ENCODE measurements at places on chromosomes 1 and 21. TPM values are rescaled to one million over a fixed set of nuclear protein-coding genes. Genes with fewer than 3 reads are reported as not detected.

DNA sequence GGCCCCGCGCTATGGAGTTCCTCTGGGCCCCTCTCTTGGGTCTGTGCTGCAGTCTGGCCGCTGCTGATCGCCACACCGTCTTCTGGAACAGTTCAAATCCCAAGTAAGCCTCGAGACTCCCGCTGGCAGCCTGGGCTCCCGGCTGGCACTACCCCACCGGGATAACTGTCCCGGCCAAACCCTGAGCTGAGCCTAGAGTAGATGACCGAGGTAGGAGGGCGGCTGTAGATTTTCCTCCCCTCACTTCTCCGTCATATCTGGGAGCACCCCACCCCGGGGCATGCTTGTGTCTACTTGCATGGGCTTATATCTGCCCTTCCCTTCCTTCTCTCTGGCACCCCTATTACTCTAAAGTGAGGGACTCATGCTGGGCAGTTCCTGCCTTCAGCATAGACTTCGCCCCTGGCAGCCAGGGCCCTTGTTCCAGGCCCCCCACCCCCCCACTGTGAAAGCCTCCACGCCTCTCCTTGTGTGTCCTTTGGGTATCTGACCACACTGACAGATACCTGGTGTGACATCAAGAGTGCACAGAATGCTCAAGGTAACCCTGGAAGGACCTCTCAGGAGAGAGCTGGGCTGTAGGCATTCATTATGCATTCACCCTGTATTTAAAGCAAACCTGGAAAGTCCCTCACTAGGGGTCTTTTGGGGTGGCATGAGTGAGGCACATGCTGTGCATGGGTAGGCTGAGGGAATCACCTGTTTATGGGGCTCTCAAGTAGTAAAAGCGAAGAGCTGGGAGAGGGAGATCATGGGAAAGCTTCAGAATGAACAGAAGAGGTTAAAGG lies 485 bp downstream of the EFNA1 start:
- DNase-seq: peak; percentile 53
- peaks cover 13% of the 10 kb centered on the region for H3K4me1 ChIP-seq
- H3K36me3 ChIP-seq: no peaks in the 10 kb centered on the region
- H3K27me3 ChIP-seq: peaks cover 60% of the 10 kb centered on the region

GRCh38 chr21:43195121-43196021 lies 26.6 kb downstream of the CRYAA start:
- peaks cover 5% of the 10 kb centered on the region for H3K4me1 ChIP-seq
- no peaks in the 10 kb centered on the region for H3K36me3 ChIP-seq
- no peak overlapping the region for H3K4me3 ChIP-seq

DNA sequence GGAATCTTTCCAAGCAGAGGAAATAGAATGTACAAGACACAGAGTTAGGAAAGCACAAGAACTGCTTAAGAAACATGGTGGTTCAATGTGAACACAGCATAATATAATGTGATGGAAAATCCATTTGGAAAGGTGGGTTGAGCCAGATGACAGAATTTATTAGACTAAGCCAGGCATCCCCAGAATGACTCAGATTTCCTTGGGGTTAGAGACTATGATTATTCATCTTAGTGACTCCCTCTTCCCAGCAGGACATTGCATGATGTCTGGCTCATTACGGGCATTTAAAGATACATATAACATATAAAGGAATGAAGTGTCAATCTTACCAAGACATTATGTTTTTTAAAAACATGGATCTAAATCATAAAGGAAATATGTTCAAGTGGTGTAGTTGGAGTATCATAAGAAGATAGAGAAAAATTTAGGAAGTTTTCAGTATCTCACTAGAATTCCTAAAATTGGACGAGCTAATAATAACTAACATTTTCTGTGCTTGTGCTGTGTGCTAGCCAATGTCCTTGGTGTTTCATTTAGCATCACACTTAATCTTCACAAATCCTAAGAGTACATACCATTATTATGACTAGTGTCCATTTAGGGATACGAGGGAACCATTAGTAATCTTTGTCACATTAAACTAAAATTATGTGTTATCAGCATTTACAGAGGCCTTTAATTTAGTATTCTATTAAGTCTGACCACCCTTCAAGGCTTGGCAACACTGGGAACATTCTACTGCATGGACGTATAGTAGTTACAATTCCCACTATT lies 41.0 kb upstream of the ST6GALNAC5 start:
- H3K4me3 ChIP-seq: no peak overlapping the region
- H3K27ac ChIP-seq: no peak overlapping the region

GRCh38 chr1:206558794-206559671 lies 51.7 kb downstream of the RASSF5 start:
- no peak overlapping the region for H3K4me3 ChIP-seq
- peaks cover 12% of the 10 kb centered on the region for H3K4me1 ChIP-seq
- no peak overlapping the region for H3K27ac ChIP-seq
- no peak for DNase-seq
- peaks cover 9% of the 10 kb centered on the region for H3K27me3 ChIP-seq

DNA sequence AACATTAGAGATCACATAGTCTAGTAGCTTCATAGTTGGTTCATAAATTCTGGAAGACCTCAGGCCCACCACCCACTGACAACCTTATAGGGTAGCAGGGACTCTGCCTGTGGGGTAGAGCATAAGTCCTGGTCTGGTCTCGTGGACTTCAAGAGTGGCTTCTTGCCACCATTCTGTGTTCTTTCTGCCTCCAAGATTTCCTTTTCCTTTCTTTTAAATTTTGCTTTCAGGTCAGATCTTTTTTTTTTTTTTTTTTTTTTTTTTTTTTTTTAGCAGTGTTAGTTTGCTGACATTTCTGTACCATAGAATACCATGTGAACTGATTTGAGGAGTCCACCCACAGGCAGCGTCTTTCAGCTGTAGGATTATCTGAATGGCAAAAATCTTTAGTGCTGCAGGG lies 28.5 kb downstream of the MTR start:
- no peaks in the 10 kb centered on the region for H3K4me1 ChIP-seq
- H3K27me3 ChIP-seq: no peaks in the 10 kb centered on the region
- no peak overlapping the region for H3K27ac ChIP-seq
- peaks cover 21% of the 10 kb centered on the region for H3K36me3 ChIP-seq

GRCh38 chr1:117674521-117675400 lies 68.9 kb downstream of the TENT5C start:
- peaks cover 8% of the 10 kb centered on the region for H3K27me3 ChIP-seq
- H3K27ac ChIP-seq: no peak overlapping the region
- H3K4me1 ChIP-seq: peaks cover 24% of the 10 kb centered on the region
- H3K4me3 ChIP-seq: no peak overlapping the region

DNA sequence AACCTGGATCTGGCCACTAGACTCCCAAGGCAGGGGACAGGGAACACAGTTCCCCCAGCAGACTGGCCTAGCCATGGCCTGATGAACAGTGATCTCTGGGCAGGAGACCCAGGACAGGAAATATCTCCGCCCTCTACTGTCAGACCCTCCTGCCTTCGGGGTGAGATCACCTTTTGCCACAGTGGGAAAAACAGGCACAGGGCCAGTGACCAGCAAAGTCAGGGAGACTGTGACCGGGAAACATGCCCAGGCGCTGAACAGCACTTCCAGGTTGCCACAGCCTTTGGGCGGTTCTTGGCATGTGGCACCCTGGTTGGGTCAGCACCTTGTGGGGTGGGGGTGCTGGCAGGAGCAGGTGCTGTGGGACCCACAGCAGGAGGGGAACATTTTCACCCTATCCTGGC lies 8.9 kb upstream of the ZNF669 start:
- DNase-seq: peak; percentile 80
- no peaks in the 10 kb centered on the region for H3K36me3 ChIP-seq

GRCh38 chr1:100073531-100073930 lies 59.2 kb downstream of the SASS6 start:
- no peak overlapping the region for H3K27ac ChIP-seq
- H3K4me3 ChIP-seq: no peak overlapping the region
- no peaks in the 10 kb centered on the region for H3K27me3 ChIP-seq
- DNase-seq: no peak

DNA sequence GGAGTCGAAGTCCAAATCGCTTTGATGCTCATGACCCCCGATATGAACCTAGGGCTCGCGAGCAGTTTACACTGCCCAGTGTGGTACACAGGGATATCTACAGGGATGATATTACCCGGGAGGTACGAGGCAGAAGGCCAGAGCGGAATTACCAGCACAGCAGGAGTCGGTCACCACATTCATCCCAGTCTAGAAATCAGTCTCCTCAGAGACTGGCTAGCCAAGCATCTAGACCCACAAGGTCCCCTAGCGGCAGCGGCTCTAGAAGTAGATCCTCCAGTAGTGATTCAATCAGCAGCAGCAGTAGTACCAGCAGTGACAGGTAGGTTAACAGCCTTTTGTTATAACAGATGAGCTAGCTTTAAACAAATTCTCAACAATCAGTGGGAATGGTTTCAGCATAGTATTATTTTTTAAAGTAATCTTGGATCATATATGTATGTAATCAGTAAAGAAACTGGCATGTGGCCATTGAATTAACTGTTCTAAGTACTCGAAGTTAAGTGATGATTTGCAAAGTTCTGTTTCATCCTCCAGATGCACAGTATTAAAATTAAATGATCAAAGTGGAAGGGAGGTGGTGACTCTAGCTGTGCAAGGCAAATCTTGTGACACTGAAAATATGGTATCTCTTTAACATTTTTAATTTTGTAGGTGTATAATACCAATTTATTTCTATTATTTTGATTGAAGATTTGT lies 29.0 kb downstream of the SPEN start:
- no peak overlapping the region for H3K27ac ChIP-seq
- H3K27me3 ChIP-seq: no peaks in the 10 kb centered on the region
- DNase-seq: peak; percentile 38
- H3K36me3 ChIP-seq: peaks cover 17% of the 10 kb centered on the region
- H3K4me3 ChIP-seq: no peak overlapping the region
- no peaks in the 10 kb centered on the region for H3K4me1 ChIP-seq

DNA sequence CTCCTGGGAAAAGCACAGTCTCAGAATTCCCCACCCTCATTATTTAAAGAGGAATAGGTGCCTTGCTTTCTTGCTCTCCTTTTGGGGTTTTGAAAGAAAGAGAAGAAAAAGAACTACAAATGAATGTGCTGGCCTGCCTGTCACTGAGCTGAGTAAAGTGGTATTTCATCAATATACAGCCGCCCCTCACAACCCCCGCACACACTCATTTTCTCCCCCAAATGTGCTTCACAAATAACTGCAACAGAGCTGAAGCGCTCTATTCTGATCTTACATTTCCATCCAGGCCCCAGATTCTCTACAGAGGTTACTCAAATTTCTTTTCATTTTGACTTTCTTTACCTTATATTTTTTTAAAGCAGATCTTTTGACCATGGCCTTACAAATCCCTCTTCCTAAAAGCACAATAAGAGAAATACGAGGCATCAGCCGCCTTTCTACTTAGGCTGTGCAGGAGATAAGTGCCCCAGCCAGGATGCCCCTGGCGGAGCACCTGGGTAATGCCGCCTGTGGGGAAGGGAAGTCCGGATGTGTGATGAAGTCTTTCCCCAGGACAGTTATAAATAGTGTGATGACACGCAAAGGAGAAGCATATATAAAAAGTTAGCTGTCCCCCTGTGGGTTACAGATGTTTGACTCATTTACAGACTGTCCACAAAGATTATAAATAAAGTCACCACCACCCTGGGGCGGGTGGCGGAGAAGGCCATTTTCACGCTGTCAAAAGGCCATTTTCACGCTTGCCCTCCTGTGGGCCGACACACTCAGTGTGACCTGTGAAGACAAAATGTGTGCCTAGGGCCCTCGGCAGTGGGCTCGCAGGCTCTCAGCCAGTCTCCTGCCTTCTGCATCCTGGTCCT lies 6.5 kb downstream of the KCNN3 start:
- H3K4me3 ChIP-seq: no peak overlapping the region
- no peak overlapping the region for H3K27ac ChIP-seq
- H3K36me3 ChIP-seq: no peaks in the 10 kb centered on the region
- DNase-seq: peak; percentile 92
- peaks cover 9% of the 10 kb centered on the region for H3K27me3 ChIP-seq

TTLL10 gene
- total RNA-seq: not detected

BRDT gene
- not detected for total RNA-seq

WNT3A gene
- total RNA-seq: not detected
